ENCODE measurements at places on chromosomes 12 and 14. TPM values are rescaled to one million over a fixed set of nuclear protein-coding genes. Genes with fewer than 3 reads are reported as not detected.
A peak's percentile ranks its signal among the peaks of the same experiment; 100 is the strongest.

DNA sequence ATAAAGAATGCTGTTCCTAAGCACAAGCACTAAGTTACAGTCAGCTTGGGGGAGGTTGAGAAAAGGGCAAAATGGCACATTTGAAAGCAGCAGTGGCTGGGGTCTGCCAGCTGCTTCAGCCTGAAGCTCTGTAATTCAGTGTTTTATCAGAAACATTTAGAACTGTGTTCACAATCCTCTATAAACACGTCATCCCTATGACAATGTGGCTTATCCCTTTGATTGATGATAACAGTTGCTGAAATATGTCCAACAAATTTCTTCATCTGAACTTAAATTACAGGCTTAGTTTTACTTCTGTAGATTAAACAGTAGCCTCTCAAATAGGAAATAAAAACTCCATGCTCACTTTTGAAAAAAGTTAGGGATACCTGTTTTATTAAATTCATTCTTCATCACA, 108.8 kb downstream of the VEZT start:
- no peak for DNase-seq

GRCh38 chr12:3602488-3602887, 111.5 kb downstream of the PRMT8 start:
- DNase-seq = no peak

DNA sequence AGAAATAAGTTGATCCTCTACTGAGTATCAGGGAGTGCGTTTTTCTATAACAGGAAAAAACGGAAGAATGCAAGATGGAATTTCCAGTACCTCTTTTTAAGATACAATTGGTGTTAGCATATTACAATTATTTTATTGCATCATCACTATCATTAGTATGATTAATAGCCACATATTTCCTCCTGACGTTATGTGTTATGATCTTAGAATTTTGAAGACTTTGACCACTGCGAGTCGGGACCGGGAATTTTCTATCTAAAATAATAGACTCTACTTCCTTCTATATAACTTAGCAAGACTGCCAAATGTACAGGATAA, 679 bp upstream of the SAV1 start:
- no peak for DNase-seq

DNA sequence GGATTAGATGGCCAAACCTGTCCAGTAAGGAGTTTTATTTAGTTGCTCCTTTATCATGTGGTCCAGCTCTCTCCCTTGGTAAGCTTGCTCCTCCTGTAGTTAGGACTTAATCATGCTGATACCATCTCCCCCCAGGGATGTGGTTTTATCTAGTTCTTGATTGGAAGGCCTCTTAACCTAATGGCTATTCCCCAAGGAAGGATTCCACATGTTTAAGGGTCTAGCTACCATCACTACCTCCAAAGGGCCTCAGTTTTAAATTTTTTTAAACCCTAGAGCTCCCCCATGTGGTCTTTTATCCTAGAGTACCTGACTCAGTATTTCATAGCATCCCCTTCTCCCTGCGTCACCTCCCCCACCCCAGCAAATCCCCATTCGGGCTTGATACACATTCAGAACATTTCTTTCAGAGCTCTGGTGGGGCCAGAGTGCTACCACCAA, 22.5 kb downstream of the MAP3K12 start:
- DNase-seq = no peak

DNA sequence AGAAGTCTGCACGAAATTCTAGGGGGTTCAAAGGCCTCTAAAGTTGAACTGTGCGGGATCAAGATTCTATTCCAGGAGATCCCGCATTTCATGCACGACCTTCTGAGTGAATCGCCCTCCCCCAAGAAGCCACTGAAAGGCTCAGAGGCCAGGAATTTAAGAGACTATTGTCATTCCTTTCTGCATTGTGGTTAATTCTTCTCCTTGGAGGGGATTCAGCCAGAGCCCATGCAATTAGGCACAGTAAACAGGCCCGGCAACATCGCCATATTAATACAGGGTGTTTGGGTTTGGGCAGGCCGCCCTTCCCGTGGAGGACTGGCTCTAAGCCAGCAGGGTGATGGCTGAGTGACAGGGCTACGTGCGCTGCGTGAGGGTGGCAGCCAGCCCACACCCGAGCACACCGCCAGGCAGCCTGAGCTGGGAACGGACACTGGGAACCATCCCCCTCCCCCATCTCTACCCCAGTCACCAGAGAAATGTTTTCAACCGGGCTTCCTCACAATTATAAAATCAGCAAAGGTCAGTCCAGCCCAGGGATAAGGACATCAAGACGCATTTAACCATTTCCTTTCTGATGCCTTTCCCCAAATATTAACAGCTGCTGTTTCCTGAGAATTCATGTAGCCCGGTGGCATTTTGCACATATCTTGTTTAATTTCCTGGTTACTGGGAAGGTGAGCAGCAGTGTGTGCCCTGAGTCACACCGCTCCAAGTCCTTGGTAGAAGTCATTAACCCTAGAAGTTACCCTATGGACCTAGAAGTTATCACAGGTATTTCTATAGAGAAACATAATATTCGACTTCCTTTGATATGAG, 12.5 kb downstream of the EGLN3 start:
- DNase-seq = no peak

GRCh38 chr12:109951136-109951535, 45.0 kb downstream of the GIT2 start:
- no peak for DNase-seq

DNA sequence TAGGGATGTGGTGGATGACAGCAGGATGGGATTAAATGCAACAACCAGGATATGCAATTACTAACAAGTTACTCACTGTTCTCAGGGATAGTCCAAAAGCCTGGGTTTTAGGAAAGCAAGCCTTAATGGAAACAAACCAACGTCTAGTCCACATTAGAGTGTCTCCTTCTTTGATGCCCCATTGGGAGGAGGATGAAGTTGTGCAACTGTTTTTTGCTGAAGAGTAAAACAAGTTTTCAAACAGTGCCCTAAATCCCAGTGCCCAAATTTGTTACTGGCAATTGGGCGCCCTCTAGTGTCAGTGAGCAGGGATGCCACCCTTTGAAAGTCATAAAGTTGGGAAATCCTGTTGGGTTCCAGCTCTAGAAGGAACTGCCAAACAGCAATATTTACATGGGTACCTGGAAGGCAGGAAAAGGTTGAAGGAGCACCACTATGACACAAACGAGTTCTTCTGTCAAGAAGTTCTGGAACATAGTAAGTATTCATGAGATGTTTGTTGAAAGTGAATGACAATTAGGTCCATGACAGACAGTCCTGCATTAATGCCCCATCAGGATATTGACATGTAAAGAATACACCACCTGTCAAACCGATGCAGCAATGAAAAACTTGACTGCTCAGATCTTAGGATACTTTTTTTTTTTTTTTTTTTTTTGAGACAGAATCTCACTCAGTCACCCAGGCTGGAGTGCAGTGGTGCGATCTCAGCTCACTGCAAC, 11.1 kb upstream of the DPF3 start:
- peak; percentile 59 for DNase-seq

Gene VRTN
- total RNA-seq = not detected

- DNase-seq = no peak
These were observed 182.2 kb upstream of the MDGA2 start for GRCh38 chr14:47857646-47858045.

DNA sequence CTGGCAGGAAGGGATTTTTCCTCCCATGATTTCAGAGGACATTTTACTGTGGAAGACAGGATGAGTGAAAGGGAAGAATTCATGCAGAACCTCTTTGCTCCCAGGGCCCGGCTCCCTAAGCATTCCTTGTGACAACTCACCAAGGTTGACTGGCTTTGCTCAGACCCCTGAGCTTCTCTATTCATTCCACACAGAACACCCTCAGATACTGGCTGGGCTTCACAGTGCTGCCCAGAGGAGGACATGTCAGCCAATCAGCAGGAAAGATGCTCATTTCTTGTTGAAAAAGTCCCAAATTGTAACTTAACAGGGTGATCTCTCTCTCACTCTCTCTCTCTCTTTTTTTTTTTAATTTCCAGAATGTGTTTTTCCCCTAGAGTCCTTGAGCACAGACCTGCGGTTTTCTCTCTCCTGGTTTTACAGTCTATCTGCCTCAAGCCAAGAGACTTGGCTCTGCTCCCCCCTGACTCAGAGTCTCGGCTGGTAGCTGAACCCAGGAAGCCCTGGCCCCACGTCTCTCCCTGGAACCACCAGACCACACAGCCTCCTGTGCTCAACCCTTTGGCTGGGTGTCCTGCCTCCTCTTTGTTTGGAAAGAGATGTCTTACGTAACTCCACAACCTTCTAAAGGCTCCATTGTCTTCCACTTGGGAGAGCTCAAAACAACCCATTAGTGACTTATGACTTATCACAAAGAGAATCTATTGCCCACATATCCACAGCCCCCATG, 43.9 kb downstream of the SSPN start:
- DNase-seq = no peak

Gene YAF2
- total RNA-seq = 36.3 TPM

- DNase-seq = no peak
These were observed 104.0 kb downstream of the TNFAIP2 start for GRCh38 chr14:103227094-103227768.

GRCh38 chr14:20583908-20584307, 3.9 kb downstream of the RNASE11 start:
- DNase-seq = no peak

GRCh38 chr12:3357950-3358525, 133.0 kb upstream of the PRMT8 start:
- no peak for DNase-seq

- DNase-seq = no peak
These were observed 63.0 kb downstream of the NCOR2 start for GRCh38 chr12:124504273-124505000.

DNA sequence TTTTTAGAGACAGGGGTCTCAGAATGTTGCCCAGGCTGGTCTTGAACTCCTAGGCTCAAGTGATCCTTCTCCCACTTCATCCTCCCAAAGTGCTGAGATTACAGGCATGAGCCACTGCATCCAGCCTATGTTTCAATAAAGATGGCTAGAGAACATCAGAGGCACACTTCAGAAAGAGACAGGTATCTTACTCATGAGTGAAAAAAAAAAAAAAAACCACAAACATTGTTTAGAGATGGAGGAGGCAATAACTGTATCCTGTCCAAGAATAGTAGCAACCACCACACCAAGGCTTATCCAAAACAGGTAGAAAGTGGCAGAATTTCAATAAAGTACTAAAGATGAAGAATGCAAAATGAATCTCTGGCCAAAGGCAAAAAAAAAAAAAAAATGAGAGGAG, 30.3 kb downstream of the EEA1 start:
- no peak for DNase-seq

GRCh38 chr14:101193106-101193844, 289.8 kb upstream of the RTL1 start:
- DNase-seq = no peak

Gene EPYC
- total RNA-seq = not detected
